ENCODE measurements at places on chromosomes 16 and 17.

GRCh38 chr16:82945420-82946101, 318.8 kb downstream of the CDH13 start:
- no peak for DNase-seq

DNA sequence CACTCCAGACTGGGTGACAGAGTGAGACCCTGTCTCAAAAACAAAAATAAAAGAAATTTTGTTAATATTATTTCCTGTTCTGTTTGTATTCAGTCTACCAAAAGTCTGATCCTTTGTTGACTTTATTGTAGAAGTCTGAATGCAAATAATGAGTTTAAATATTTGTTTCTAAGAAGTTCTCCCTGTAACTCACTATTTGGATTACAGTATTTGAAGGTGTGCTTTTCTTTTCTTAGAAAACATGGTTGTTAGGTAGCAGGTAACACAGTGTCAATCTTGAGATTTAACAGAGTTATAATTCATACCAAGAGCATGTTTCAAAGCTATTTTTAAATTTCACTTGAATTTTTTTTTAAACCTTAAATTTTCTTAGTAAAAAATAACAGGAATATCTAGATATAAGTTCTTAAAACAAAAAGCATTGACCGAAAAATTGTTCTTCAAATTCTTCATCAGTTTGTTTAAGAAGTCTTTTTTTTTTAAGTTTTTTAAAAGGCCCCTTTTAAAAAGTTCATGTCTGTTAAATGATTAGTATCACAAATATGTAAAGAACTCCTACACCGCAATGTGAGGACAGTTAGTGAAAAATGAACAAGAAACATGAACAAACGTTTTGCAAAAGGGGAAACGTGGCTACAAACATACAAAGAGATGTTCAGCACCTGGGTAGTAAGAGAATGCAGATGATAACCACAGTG, 35.0 kb downstream of the GAN start:
- no peak for DNase-seq

GRCh38 chr16:6331770-6332169, 1000.9 kb upstream of the RBFOX1 start:
- no peak for DNase-seq

DNA sequence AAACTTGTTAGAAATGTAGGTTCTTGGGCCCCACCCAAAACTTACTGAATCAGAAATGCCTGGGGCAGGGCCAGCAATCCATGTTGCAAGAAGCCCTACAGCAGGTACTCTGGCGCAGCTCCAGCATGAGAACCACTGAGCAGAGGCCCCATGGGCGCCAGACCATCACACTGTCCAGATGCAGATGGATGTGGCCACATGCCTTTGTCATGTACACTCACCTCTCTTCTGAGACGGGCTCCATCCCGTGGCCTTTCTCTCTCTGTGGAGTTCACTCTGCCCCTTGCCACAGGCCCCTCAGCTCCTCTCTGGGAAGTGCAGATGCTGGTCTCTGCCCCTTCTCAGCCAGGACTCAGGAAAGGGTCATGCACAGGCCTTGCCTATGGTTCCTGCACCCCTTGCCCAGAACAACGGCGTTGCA, 2.3 kb upstream of the CCNF start:
- no peak for DNase-seq

DNA sequence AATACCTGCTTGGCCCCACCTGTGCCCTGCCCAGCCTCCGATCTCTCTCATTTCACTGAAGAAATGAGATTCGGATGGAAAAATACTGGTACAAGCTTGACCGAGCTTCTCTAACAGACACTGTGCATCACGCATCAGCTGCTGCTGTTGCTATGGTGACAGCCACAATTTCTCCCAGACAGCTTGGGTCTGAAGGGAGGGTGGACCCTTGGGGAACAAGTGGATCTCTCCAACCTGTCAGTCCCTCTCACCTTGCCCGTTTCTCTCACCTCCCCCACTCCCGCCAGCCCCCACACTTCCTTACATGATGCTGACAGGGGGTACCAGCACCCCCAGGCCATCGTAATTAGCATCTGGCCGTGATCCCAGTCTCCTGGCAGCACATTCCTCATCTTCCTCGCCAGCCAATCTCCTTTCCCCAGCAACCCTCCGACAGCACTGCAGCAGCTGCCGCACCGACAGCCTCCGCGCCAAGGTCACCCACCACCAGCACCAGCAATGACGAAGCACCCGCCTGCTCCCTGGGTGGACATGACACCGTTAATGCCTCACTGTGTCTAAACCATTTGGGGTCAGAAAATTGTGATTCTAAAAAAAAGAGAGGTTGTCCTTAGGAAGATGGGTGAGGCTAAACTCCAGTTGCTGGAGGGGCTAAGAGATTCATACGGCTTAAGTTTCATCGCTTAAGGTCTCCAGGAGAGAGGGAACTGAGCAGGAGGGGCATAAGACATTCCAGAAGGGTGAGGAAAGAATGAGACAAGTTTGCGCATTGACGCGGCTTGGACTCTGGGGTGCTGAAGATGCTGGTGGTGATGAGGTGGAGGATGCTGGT, 58.6 kb upstream of the TNRC6A start:
- no peak for DNase-seq

DNA sequence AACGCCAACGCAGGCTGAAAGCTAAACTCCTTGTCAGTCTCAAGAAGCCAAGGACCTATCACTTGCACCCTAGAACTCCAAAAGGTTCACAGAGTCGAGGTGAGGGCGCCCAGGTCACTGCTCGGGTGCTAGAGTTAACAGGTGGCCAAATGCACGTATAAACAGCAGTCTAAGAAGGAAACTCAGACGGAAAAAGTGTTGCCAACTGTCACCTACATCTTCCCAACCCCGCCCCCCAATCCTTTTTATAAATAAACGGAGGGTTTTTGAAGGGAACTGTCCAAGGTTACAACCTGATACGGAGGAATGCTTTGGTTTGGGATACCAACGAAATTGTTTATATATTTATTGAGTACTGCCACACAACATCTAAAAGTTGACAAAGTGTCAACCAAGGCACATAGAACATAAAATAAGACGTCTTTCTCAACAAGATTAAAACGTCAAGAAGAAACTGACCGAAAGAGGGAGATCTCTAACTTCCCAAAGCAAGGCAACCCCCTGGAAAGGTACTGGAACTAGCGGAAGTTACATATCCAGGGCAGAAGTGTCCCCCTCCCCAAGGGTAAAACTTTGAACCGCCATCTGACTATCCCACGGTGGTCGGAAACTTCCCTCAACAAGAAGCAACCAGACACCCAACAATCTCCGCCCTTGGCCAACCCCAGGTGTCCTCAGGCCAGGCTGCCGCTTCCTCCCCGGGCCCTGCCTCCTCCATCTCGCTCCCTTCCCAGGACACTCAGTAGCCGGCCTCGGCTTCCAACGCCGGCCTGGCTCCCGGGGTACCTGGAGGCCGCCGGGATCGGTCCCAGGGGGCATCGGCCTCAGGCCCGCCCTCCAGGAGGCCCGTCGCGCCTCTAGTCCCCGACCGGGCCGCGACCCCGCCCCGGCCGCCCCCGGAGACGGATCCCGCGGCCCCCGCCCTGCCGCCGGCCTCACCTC, 982 bp downstream of the SPAG9 start:
- DNase-seq, result peak; percentile 13

DNA sequence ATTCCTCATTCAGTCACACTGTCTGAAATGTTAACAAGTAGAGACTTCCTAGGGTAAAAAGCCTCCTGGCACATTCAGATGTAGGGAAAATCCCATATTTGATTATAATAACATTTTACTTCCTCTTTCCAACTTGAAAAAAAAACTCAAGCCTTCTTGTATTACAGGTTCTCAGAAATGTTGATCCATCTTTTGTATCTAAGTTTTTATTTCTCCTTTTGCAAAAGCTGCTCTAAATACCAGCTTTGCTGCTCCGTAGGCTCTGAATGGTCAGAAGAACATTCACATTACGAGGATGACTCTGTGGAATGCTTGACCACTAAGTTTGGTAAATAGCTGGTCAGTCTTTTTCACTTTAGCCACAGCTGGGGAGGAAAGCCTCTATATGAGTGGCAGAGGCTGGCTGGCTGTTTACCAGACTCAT, 13.2 kb upstream of the HEATR6 start:
- DNase-seq, result no peak

DNA sequence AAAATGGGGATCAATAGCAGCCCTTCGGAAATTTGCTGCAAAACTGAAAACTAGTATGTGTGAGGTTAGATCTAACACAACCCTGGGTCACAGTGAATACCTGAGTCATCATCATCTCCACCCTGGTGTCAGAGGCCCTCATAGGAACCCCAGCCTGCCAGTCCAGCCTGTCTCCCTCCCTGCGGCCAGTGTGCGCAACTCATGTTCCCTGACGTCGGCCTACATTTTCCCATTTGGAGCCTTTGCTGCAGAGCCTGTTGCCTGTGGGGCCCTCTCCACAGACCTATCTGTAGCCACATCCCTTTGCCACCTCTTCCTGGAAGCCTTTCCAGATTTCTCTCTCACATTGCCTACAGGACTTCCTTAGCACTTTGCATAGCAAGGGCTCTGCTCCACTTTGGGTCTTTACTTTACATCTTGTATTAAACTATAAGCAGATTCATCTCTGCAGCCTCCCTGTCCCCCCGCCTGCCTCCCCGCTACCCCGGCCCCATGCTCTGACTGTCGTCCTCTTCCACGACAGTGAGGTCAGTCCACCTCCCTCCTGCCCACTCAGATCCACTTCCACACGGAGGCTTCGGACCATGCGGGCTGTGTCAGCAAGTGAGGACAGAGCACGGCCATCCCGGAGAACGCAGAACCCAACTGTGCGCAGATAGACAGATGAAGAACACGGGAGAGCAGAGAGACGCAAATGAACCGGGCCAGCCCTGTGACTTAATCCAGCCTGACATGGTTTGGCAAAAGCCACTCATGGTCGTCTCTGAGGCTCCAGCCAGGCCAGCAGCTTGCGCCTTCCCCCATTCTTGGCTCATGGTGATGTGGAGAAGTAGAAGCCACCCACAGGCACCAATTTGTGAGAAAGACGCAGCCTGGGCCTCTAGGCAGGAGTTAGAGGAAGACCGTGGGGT, 31.0 kb downstream of the NGFR start:
- DNase-seq, result no peak

GRCh38 chr16:48492133-48492532, 106.9 kb upstream of the SIAH1 start:
- no peak for DNase-seq

DNA sequence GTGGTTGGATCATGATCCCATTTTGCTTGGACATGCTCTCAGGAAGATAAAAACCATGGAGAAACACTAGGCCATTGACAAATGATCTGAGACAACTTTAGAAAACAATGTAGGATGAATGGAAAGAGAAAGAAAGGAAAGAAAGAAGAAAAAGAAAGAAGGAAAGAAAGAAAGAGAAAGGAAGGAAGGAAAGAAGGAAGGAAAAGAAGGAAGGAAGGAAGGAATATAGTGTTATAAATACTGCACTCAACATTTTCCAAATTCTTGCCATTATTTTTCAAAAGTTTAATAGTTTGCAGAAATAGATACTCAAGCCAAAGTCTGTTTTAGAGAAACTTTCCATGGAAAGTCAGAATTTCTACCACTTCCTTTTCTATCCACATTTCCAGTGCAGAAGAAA, 39.2 kb upstream of the CACNG3 start:
- no peak for DNase-seq

GRCh38 chr17:3761036-3761917, 37.6 kb downstream of the HASPIN start:
- DNase-seq, result no peak

DNA sequence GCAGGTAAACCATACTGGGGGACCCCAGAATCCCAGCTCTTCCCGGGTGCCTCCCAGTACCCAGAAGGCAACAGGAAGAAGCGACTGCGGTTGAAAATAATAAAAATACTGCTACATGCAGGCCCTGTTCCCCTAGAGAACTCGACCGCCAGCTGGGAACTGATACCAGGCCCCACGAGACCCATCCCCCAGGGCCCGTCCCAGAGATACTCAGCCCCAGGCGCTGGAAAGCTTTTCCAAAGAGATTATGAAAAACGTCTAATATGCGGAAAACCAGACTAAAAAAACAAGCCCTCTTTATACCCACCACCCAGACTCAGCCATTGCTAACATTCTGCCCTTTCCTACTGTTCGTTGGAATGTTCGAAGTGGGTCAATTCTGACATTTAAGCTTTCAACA, 12.9 kb upstream of the MEAK7 start:
- DNase-seq, result no peak

GRCh38 chr17:51353296-51353695, 93.0 kb downstream of the UTP18 start:
- no peak for DNase-seq

GRCh38 chr16:77840673-77841501, 52.5 kb downstream of the VAT1L start:
- DNase-seq, result no peak

- no peak for DNase-seq
Observed at GRCh38 chr17:15180121-15180561, 85.0 kb downstream of the PMP22 start.

- DNase-seq, result no peak
Observed at GRCh38 chr16:57516176-57516725, 20.1 kb downstream of the CCDC102A start.

- DNase-seq, result no peak
Observed at GRCh38 chr17:68603027-68603426, 1.9 kb upstream of the FAM20A start.

DNA sequence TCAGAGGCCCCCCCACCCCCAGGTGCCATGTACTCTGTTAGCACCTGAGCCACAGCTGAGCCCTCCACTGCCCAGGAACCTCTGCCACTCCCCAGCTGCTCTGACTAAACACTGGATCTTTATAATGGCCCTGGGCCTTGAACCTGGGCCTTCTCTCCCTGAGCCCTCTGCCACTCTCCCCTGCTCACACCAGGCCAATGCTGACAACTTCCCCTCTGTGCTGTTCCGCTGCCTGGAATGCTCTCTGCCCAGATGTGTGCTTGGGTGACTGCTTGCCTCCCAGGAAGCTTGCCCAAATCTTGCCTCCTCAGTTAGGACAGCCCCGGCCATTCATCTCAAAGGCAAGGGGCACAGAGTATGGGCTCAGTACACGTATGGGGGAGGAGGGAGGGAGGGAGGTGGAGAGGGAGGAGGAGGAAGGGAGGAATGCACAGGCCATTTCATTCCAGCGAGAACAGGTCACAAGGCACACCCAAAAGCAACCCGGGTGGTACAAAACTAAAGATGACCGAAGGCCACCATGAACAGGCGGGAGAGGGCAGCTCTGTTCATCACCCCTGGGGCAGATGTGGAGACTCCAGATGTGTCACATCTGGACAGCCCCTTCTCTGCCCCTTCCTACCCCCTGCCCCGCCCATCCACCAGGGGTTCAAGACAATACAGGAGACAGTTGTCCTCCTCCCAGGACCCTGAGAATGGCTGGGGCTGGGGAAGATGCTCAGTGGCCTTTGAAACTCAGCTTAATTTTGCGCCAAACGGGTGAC, 15.3 kb upstream of the TNFRSF13B start:
- DNase-seq, result no peak

DNA sequence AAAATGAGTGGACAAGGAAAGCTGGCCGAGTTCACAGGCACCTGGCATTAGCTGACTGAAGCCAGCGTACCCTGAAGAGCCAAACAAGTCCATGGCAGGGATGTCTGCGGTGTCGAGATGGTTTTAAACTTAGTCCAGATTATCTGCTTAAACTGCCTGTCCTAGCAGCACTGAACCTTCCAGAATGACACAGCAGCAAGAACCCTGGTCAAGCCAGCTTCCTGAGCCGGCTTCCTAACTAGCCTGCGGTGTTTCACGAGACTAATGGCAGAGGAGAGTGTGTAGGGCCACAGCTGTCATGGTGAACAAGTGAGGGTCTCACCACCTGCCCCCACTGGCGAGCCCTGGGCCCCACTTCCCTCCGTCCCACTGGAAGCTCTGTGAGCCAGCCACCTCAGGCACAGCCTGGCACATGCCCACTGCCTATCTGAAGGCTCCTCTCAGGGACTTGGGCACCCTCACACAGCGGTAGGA, 28.8 kb upstream of the MTSS2 start:
- DNase-seq, result no peak

- no peak for DNase-seq
Observed at GRCh38 chr17:80169784-80170500, at the start of gene CARD14. CARD14 (plus strand) TSS chr17:80170030; CDS start chr17:80181439, 11,409 bp downstream.
